Gastrocnemius medialis (tissue), 4 donors: ENCODE measurements at places on chromosomes 11 and 22. TPM values are rescaled to one million over a fixed set of nuclear protein-coding genes. Genes with fewer than 3 reads are reported as not detected.

ADM2 gene
- total RNA-seq: not detected

NXPE4 gene
- not detected for total RNA-seq

PIH1D2 gene
- 1.3 TPM for total RNA-seq

CHRM1 gene
- total RNA-seq: not detected

KRTAP5-7 gene
- not detected for total RNA-seq

GRCh38 chr11:46760429-46761128, 41.6 kb downstream of the F2 start:
- H3K4me3 ChIP-seq: no peak overlapping the region
- peaks cover 15% of the 10 kb centered on the region for H3K4me1 ChIP-seq
- peaks cover 96% of the 10 kb centered on the region for H3K36me3 ChIP-seq

DNA sequence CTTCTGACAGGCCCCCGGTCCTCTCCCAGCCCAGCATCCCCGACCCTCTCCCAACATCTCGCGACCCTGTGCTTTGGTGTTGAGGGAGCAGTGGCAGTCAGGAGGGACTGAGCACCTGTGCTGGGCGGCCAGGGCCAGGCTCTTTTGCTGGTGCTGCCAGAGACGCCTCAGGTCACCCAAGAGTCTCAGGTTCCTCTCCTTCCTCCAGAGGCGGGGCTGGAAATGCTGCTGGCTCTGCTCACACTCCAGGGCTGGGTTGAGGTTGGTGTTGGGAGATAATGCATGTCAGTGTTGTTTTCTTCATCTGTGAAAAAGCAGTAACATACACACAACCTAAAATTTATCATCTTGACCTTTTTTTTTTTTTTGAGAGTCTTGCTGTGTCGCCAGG, 1.2 kb upstream of the IGLL1 start:
- no peaks in the 10 kb centered on the region for H3K36me3 ChIP-seq
- H3K4me3 ChIP-seq: no peak overlapping the region
- DNase-seq: no peak
- H3K4me1 ChIP-seq: no peaks in the 10 kb centered on the region

DNA sequence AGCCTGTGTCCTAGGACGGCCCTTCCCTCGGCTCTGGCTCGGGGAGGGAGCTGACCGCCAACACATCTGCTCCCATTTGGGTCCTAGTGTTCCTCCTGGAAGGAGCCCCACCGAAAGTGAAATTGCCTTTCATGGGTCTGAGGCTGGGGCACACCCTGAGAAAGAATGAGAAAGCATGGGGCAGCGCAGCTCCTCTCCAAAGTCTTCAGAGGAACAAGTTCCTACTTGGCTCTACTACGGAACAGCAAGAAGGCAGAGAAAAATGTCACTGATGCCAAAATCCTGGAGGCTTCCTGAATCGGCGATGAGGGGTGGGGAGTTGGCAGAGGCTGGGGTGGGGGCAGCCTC, 41.5 kb upstream of the MYEOV start:
- no peak for DNase-seq
- no peaks in the 10 kb centered on the region for H3K4me1 ChIP-seq
- no peak overlapping the region for H3K27ac ChIP-seq
- no peaks in the 10 kb centered on the region for H3K36me3 ChIP-seq
- no peak overlapping the region for H3K4me3 ChIP-seq
- peaks cover 11% of the 10 kb centered on the region for H3K27me3 ChIP-seq

- no peak overlapping the region for H3K4me3 ChIP-seq
- no peaks in the 10 kb centered on the region for H3K27me3 ChIP-seq
- no peak for DNase-seq
- no peaks in the 10 kb centered on the region for H3K4me1 ChIP-seq
- H3K36me3 ChIP-seq: no peaks in the 10 kb centered on the region
- H3K27ac ChIP-seq: no peak overlapping the region
Measured at GRCh38 chr11:124176925-124177715, 6.0 kb upstream of the OR10D3 start.

DNA sequence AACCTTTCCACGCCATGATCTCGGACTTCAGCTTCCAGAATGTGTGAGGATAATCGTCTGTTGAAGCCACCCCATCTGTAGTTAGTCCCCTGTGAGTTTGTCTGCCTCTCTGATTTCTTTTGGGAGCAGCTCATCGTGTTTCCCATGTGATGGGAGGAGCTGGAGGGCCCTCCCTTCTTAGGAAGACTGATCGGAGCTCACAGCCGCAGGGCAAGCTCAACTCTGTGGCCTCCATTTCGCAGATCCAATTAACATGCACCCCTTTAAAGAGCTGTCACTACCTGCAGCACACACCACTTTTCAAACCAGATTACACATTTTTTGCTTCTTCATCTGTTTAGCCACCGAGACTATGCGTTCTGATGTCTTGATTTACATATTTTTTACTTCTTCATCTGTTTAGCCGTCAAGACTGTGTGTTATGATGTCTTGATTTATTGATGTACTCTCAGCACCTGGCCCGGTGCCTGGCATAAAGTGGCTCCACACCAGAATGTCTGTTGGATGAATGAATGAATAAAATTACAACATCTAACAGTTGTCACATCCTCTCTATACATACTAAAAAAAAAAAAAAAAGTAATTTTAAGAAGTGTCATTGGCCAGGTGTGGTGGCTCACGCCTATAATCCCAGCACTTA, 14.9 kb upstream of the PPFIA1 start:
- no peaks in the 10 kb centered on the region for H3K27me3 ChIP-seq
- H3K36me3 ChIP-seq: no peaks in the 10 kb centered on the region
- H3K4me3 ChIP-seq: no peak overlapping the region
- H3K4me1 ChIP-seq: no peaks in the 10 kb centered on the region
- DNase-seq: no peak

- H3K4me3 ChIP-seq: no peak overlapping the region
- no peaks in the 10 kb centered on the region for H3K36me3 ChIP-seq
- no peak overlapping the region for H3K27ac ChIP-seq
- H3K4me1 ChIP-seq: peaks cover 6% of the 10 kb centered on the region
- no peaks in the 10 kb centered on the region for H3K27me3 ChIP-seq
- DNase-seq: no peak
Measured at GRCh38 chr11:121393855-121394254, 58.3 kb upstream of the SORL1 start.

- DNase-seq: no peak
- H3K27ac ChIP-seq: no peak overlapping the region
- no peak overlapping the region for H3K4me3 ChIP-seq
Measured at GRCh38 chr11:128868841-128869671, 2.0 kb upstream of the KCNJ1 start.

GRCh38 chr11:44702889-44703288, 23.9 kb upstream of the TSPAN18 start:
- no peaks in the 10 kb centered on the region for H3K27me3 ChIP-seq
- H3K36me3 ChIP-seq: no peaks in the 10 kb centered on the region
- H3K27ac ChIP-seq: no peak overlapping the region
